WTC11 (cell line): ENCODE measurements at places on chromosomes 7 and 10.

GRCh38 chr7:122883049-122883680, 3.1 kb downstream of the CADPS2 start:
- DNase-seq: no peak

DNA sequence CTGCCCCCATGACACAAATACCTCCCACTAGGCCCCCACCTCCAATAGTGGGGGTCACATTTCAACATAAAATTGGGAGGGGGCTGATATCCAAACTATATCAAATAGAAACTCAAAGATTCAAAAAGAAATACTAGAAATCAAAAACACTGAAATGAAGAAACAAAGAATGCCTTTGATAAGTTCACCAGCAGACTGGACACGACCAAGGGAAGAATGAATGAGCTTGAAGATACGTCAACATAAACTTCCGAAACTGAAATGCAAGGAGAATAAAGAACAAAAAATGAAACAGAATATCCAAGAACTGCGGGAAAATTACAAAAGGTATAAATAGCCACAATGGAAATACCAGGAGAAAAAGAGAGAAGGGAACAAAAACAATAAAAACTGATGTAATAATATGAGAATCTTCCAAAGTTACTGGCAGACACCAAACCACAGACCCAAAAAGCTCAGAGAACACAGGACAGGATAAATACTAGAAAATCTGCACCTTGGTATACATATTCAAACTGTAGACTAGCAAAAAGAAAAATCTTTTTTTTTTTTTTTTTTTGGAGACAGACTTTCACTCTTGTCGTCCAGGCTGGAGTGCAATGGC, 49.5 kb downstream of the BRI3 start:
- DNase-seq: no peak

GRCh38 chr7:256461-256940, 33.5 kb upstream of the FOXL3 start:
- no peak for DNase-seq

DNA sequence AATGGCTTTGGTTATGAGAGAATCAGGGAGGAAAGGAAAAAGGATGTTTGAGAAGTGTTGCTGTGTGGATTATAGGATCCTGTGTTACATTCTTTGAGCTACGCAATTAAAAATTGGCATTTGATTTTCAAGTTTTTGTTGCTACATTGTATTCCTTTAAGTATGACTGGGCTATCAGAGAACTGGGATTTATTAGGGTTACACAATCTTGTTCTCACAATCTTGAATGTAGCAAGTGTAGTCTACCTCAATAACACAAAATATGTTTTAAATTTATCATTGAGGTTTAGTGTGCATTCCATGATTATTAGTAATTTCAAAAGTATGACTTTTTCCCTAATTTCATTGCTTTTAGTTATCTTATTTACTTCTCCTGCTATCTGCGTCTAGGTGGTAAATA, 113.9 kb downstream of the CACNB2 start:
- no peak for DNase-seq
